Naive B cell (primary cell): ENCODE measurements at places on chromosomes 3 and 15. TPM values are rescaled to one million over a fixed set of nuclear protein-coding genes. Genes with fewer than 3 reads are reported as not detected.

GRCh38 chr15:60006873-60007272 is 2.8 kb downstream of the FOXB1 start:
- DNase-seq: no peak

- no peak for DNase-seq
These were observed 112.6 kb downstream of the ERC2 start for GRCh38 chr3:56355570-56356185.

DNA sequence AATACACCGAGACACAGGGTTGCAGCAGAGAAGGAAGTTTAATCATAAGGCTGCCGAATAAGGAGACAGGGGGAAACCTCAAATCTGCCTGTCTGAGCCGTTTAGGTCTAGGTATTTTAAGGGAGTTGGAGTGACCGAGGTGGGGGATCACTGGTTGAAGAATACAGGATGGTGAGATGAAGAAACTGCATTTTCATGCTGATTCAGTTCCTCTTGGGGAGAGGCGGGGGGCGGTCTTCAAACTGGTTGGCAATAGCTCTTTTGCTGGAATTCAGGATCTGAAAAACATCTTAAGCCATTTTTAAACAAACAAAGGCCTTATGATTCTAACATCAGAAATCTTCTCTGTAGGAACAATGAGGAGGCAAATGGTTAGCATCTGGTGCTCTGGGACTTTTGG is 699.5 kb upstream of the CFAP20DC start:
- DNase-seq: no peak

DNA sequence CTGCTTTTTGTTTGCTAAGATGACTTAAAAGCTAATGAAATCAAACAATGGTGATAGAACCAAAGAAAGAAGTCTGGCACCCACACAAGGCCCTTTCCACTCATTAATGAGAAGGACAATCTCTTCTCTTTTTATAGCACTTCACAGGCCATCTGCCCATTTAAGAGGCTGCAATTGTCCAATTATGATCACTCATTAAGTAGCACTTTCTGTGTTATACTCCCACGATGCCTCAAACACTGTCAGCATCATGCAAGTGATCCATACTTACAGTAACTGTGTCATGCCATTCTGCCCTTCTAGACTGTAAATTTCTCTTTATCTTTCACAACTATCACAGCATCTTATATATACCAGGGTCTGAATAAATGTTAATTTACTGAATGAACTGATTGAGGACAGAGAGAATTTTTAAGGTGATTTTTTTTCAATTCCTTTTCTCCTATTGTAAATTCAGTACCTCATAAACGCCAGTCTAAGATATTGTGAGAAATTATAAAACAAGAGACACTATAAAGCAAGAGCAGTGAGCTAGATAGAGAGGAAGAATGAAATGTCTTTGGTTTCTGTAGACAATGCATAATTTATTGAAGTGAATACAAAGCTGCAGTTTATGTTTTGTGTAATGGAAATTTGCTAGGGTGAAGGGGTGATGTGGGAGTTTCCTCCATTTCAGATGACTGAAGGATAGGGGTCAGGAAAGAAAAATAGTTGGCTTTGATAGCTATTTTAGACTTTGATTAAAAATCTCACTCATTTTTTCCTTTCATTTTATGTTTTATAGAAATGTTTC is 17.3 kb downstream of the CD200 start:
- DNase-seq: no peak

DNA sequence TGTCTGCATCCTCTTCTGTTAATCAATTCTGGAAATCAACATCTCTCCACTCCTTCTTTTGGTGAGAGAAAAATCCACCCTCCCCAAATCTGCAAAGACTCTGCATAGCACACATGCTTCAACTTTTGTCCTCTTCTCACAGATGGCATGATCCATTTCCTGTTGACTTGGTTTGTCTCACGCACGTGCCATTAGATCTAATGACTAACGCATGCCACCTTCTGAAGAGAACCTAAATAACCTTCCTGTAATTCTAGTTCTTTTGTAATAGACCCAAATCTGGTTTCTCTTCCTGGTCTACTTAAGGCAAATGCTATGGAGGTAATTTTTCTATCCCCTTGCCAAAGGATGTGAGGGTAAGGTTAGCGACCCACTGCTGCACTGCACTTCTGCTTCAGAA is 51.0 kb upstream of the ATOSA start:
- peak; percentile 68 for DNase-seq

DNA sequence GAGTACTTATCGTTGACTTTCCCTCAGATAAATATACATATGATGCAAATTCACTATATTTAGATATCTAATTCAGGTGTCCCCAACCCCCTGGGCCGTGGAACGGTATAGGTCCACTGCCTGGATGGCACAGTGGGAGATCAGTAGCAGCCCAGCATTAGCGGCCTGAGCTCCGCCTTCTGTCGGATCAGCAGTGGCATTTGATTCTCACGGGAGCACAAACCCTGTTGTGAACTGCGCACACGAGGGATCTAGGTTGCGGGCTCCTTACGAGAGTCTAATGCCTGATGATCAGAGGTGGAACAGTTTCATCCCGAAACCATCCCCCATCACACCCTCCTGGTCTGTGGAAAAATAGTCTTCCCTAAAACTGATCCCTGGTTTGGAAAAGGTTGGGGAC is 6.9 kb downstream of the KNL1 start:
- DNase-seq: no peak

DNA sequence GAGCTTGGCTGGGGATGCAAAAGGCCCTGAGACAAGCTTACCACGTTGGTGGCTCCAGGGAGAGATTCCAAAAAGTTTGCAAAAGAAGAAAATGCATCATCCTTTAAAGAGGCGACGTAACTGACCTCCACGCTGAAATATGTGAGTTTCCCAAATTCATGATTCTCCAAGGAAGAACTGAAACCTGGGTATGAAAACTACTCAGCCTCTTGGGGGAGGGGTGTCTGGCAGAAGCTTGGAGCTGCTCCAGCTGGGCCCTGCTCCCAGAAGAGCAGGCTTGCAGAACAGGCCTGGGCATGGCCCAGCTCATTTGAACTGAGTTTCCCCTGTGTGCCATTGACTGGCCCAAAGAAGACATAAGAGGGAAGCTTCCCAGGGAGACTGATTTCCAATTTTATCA is 20.5 kb downstream of the CPN2 start:
- no peak for DNase-seq

GRCh38 chr3:149575961-149576564 is 81.8 kb downstream of the WWTR1 start:
- no peak for DNase-seq

GRCh38 chr3:123410149-123410515 is 38.8 kb downstream of the ADCY5 start:
- DNase-seq: no peak

DNA sequence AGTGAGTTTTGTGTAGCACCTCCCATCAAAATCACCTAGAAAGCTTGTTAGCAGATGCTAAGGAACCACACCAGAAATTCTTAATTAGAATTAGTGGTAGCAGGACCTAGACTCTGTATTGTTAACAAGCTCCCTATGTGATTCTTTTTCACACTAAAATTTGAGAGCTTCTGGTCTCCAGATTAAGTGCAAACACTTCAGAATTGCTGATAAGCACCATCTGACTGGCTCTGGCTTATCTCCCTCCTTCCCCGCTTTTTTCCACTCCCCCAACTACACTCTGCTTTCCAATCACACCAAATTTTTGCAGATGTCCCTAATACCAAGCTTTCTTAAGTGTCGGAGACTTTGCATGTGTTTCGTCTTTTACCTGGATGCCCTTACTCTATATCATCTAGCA is 410.1 kb upstream of the DPH6 start:
- no peak for DNase-seq

- no peak for DNase-seq
These were observed 21.3 kb downstream of the EFCC1 start for GRCh38 chr3:129022114-129023007.

DNA sequence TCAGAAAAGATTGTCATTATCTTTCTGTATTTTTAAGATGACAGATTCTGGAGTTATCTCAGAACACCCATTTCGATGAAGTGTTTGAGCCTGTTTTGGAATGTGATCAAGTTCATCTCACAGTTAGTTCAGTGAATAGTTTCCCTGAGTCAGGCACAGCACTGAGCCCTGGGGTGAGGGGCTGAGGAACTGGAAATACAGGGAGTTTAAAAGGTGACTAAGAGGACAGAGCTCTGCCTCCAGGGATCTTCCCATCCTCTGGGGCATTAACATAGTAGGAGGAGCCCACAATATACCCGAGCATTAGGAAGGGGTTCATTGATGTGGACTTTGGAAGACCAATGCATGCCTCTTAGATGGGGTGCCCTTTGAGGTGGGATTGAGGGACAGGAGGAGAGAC is 355.1 kb downstream of the CLSTN2 start:
- no peak for DNase-seq

DNA sequence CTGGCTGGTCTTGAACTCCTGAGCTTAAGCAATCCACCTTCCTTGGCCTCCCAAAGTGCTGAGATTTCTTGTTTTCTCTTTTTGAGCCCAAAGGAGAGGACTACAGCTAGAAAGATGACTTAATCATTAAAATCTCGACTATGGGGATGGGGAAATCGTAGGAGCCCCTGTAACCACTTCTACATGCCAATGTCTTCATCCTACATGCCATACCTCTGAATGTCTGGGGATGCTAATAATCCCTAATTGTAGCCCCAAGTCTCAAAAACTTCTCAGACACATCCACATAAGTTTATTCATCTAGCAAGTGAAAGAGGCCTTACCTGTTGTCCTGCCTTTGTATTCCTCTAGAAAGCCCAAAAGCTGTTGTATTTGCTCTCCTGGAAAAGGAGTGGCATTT is 3.7 kb upstream of the RHOV start:
- no peak for DNase-seq

GRCh38 chr3:140568842-140569520 is 108.9 kb upstream of the TRIM42 start:
- no peak for DNase-seq

DNA sequence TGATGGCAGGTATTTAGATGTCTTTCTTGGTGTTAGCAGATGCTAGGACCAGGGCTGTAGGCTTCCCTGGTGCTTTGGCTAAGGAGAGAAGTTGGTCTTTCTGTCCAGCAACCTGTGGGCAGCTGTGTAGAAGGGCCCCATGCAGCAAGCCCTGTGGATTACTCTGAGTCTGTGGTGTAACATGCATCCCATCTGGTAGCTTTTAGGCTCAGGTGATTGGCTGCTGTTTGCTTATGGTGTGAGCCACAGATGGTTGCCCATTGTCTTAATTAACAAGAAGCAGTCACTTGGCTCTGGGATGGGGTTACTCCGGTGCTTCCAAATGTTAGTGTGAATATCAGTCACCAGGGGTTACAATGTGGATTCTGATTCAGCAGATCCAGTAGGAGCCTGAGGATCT is 368.6 kb upstream of the C2CD4B start:
- no peak for DNase-seq

DNA sequence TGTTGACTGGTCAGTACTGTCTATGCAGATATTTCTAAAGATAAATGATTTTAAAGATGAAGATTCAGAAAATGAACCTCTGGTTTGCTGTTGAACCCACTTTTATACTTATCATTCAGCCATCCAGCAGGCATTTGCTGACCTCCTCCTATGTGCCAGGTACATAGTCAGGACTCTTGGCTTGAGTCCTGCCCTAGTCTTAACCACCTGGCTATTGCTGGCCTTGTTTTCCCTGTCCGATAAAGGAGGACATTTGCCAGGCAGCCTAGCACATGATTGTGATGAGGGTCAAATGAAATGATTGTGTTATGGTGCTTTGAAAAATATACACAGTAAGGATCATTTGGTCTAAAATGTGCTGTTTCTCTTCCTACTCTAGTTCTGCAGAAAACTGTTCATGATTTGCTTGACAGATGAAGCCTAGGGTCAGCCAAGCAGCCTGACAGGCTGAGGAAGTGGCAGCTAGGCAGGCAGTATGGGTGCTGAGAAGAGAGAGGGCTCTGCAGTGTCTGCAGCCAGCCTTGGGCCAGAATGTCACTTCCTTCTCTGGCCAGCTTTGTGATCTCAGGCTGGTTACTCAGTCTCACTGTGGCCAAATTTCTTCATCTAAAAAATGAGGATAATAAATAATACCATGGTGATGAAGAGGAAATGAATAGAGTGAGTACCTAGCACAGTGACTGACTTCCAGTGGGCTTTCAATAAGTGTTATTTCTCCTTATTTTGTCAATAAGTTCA is 13.8 kb downstream of the EXOSC7 start:
- no peak for DNase-seq

GRCh38 chr15:89359471-89360293 is 25.1 kb upstream of the POLG start:
- DNase-seq: no peak

DNA sequence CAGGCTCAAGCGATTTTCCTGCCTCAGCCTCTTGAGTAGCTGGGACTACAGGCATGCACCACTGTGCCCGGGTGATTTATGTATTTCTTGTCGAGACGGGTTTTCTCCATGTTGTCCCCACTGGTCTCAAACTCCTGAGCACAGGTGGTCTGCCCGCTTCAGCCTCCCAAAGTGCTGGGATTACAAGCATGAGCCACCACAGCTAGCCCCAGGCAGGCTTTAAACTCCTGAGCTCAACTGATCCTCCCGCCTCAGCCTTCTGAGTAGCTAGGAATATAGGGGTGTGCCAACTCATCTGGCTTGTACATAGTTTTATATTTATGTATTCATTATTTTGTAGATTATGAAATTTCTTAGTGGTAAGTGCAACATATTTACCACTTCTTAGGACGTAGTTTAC is 198.8 kb upstream of the MCTP2 start:
- no peak for DNase-seq

DNA sequence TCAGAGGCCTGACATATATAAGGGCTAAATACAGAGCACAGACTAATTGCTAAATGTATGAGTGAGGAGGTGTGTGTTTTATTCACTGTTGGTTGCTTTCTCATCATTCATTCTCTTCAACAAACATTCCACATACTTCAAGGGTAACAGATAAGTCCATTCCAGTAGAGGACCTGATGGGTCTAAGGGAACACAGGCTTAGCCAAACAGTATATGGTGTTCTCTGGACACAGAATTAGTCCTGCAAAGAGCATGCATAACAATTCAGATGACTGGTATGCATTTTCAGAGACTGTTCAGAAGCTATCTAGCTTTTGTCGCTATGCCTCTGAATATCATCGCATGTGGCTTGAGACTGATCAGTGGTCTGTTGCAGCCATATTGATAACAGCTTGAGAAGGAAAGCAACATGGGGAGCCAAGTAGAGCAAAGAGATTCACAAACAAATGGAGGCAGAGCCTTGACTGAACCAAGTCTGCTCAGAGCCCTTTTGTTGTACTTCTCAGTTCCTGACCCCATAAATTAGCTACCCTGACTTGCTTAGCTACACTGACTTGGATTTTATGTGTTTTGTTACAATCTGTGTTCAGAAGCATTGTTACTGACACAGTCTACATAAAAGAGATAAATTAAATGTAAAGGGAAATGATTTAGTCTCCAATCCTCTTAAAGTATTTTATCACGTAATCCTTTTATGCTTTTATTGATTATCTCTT is 1178.7 kb downstream of the ROBO1 start:
- DNase-seq: no peak

- DNase-seq: no peak
These were observed 63.0 kb downstream of the LINGO1 start for GRCh38 chr15:77569729-77570125.

Gene CCDC32
- polyA plus RNA-seq: 261 TPM

Gene CCDC54
- polyA plus RNA-seq: not detected

Gene CACNA2D3
- polyA plus RNA-seq: not detected

Gene PLSCR2
- not detected for polyA plus RNA-seq

Gene DLL4
- not detected for polyA plus RNA-seq

Gene ROBO2
- polyA plus RNA-seq: not detected

Gene TEX264
- polyA plus RNA-seq: 69.7 TPM

Gene TRH
- not detected for polyA plus RNA-seq

Gene P2RY13
- polyA plus RNA-seq: 1.1 TPM

Gene ERICH6
- polyA plus RNA-seq: not detected
